ENCODE measurements at places on chromosomes 7 and 10.

GRCh38 chr7:74226633-74227032 is 16.8 kb downstream of the LAT2 start:
- DNase-seq, result no peak

GRCh38 chr7:131646203-131646602 is 89.8 kb upstream of the PODXL start:
- no peak for DNase-seq

- DNase-seq, result peak; percentile 47
Measured at GRCh38 chr7:2719007-2719406, 31.0 kb downstream of the AMZ1 start.

GRCh38 chr7:30727061-30727945 is 24.6 kb upstream of the INMT start:
- DNase-seq, result peak; percentile 16

DNA sequence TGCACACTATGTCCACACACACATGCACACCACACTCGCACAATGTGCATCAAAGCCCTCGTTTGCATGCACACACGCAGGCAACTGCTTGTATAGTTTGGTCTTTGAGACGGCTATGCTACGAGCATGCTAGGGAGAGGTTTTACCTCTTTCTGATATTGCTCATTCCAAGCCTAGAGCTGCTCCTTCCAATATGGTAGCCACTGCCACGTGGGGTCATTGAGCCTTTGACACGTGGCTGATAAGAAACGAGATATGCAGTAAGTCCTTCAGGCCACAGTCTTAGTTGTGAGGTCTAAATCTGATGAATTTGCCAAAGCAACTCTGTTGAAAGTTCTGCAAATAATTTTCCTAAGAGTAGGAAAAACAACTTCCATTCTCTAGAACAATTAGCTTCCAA is 204.4 kb downstream of the KLF6 start:
- DNase-seq, result no peak

DNA sequence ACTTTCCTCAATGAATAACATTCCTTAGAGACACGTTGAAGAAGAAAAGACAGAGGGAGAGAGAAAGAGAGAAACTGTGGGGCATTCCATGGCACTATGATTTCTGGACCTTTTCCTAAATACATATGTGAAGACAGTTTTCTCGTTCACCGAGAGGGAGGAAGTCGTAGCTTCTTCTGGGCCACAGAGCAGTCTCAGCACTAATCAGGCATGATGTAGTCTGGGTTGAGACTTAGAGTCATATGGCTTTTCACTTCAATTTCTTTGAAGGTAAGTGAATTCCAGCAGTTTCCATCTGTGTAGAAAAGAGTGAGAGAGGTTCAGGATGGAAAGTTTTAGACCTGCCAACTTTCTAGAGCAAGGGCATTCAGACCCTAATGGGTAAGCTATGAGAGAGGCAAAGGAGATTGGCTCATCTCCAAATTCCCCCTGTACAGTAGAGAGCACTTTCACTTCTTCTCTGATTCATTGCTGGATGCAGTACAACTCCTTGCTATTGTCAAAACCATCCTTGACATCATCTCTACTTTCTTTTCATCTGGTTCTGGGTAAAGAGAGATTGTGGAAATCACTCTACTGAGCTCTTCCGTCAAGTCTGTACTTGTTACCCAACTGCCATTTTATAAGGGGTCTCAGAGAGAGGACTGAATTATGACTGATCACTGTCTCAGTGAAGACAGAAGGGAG is 31.5 kb upstream of the OR9A4 start:
- DNase-seq, result no peak

GRCh38 chr10:93458821-93459257 is 23.3 kb downstream of the MYOF start:
- no peak for DNase-seq
